ENCODE measurements at places on chromosomes 12 and 14.

DNA sequence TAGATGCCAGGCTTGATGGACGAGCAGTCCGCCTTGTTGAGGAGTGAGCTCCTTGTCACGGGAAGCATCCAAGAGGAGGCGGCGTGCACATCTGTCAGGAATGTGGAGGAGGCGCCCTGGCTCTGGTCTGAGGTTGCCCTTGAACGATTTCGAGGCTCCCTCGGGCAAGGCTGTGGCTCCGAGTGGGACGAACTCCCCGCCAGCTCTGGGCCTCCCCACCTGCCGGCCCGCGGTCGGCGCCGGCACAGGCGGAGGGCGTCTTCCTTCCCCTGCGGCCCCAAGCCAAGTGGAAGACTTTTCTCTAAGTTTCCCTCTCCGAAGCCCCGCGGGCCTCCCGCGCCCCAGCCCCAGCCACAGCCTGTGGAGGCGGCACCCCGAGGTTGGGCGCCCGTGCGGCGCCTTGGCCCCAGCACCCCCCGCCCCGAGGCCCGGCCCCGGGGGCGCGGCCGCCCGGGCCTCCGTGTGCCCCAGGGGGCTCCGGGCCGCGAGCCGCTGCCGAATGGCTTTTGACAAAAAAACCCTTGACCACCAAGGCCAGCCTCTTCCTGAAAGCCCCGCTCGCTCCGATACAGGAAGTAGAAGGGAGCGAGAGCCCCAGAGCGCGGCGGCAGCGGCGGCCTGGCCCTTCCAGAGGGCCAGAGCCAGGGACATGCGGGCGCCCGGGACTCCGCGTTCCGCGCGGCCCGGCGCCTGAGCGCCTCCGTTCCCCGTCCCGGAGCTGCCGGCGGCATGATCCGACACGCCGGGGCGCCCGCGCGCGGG is at the start of gene RIN3:
RIN3 (plus strand) TSS at position 578 of the 762 bp plus-strand sequence; CDS start at position 730, 152 bp downstream.
- DNase-seq: peak; percentile 84

GRCh38 chr14:43306053-43306452 is 1201.0 kb downstream of the FSCB start:
- DNase-seq: no peak

GRCh38 chr14:90660865-90661570 is 155.2 kb downstream of the TTC7B start:
- DNase-seq: no peak

- DNase-seq: no peak
These were observed 268.5 kb upstream of the SFSWAP start for GRCh38 chr12:131442337-131442918.

DNA sequence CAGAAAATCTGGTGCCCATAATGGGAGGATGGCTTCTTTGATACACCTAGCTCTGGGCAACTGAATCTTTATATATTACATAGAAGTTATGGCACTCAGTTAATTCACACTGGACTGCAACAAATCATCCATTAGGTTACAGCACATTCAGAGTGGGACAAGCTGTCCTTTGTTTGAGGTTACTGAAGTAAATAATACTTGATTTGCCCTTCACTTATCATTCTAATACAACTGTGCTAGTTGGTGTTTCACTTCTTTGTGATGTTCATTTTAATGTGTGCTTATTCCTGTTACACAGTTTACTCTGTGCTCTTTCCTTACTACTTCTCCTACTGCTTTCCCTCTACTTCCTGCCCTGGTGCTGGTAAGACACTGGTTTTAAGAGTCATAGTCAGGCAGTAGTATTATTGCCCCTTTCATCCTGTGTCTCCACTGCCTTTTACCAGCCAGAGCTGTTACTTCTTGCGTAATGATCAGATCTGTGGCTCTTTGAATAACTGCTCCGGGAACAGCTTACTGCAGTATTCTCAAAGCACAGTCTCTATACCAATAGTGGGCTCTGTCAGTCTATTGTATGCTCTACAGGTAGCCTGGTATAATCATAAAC is 36.4 kb upstream of the GXYLT1 start:
- no peak for DNase-seq

DNA sequence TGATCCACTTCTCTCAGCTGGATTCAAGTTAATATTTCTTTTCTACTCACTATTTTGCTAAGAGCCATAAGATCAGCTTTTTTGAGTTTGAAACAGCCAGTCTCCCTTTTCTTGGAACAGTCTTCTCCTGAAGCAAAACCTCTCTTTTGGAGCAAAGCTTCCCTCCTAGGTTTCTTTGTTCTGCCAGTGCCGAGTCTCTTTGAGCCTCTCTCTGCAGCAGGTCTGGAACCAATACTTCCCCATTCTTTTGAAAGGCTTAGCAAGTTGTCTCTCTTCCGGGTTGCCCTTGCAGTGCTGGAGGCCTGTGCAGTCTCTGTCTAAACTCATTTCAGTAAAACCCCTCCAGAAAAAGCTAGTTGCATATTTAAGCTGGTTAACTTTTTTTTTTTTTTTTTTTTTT is 454.8 kb downstream of the NOVA1 start:
- no peak for DNase-seq

DNA sequence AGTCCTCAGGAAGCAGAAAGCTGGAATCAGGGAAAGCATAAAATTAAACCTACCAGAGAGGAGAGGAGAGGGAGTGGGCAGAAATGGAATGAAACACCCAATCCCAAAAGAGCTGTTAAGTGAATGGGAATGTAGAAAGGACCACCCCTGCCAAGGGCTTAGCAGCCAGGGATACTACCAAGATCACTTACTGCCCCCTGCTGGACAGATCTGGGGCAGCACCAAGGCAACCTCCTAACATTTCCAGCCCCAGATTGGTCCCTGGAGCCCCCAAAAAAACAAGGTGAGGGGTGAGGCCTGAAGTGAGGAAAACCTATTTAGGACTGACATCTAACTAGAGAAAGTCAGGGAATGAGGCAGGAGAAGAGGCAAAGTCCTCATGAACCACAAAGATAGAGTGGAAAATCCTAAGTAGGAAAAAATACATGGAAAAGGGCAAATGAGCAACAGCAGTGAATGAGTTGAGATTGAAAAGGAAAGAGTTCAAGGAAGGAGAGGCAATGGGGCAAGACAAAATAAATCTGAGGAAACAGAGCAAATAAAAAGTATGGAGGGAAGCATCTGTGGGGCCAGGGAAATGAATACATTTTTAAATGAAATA is 11.2 kb upstream of the FKBP11 start:
- DNase-seq: peak; percentile 83

All from muscle of leg (tissue), 16 donors.